ENCODE measurements at places on chromosomes 3 and 15.

DNA sequence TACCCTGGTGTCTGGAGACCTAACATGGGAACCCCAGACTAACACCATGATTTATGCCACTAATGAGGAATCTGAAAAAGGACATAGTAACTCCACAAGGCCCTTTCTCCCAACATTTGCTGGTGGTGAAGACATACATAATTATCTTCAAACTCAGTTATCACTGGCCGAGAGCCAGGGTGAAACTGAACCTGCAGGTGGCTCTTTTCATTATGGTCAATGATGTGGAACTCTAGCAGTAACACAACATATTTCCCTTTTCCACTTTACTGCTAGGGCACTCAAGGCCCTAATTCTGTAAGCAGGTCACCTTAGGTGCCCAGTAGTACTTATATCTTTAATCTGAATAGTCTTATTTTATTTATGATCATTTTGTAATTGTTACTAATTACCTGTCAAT is 326.4 kb upstream of the SATB1 start:
- no peak for DNase-seq

DNA sequence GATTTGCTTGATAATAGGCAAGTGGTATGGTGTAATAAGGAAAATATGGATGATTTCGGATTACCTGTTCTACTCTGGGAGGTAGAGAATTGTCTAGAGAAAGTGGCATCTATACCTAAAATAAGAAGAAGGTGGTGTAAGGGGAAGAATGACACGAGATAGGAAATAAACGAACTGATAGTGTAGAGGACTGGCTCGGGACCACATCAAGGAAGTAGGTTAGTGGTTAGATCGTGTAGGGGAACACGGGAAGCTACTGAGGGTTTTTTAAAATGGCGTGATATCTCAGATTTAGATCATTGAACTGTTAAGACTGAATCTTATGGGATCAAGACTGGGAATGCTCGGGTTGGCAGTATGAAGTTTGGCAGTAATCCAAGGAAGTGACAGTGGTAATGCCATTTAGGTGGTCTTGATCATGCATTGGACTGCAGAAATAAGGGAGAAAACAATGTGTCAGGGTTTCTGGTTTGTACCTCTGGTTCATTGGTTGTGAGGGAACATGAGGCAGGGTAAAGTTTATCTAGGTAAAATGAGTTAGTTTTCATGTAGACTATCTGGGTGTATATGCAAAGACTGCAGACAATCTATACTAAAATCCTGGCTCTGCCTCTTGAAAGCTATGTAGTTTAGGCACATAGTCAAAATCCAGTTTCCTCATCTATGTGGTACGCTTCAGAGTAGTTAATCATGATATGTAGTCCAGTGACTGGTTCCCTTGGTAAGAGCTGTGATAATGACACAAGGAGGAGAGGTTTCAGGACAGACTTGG is 7.4 kb downstream of the RPL14 start:
- DNase-seq: no peak

DNA sequence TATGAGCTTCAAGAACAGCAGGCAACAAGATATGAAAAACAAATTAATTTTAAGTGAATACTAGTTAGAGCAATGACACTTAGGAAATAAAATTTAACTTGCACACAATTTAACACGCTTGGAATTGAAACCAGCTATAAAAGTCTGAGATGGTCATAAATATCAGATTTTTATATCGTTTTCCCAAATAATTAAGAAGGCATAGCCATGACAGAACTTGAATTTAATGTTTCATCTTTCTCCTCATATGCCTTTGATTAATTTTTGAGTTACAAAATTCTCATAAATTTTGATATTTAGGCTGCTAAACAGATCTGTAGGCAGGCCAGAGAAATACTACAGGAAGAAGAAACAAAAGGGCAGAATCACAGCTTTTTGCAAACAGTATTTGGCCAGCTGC is 38.5 kb downstream of the CD200R1L start:
- no peak for DNase-seq

DNA sequence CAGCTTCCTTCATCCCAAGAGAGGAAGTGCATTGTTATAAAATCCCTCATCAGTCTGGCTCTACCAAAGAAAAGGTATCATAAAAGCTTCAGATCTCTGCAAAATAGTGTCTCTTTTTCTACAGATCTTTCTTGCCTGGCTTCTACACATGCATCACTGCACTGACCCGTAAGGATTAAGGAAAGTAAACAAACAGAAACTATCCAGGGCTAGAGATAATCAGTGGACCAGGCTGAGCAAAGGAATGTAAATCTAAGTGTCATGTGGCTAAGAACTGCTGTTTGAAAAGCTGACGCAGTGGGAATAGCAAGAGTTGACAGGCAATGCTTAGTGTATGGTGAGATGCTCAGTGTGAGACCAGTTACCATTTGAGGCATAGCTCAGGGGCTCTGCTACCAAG is 339.7 kb downstream of the IL5RA start:
- no peak for DNase-seq

DNA sequence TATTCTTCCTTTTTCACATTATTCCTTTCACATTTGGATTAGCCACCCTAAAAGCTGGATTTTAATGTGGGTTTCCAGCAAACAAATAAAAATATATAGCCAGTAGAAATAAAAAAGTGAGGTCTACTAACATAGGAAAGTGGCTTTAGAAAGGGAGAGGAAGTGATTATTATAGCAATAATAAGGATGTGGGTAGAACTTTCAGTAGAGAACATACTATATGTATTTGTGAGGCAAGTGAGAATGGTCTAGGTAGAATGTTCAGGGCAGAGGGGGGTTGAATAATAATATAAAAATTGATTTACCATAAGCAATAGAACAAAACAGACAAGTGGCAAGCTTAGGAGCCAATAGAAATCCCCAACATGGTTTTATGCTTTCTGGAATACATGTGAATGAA is 88.6 kb downstream of the NR1I2 start:
- no peak for DNase-seq

- DNase-seq: no peak
These were observed 4.6 kb downstream of the LRRC2 start for GRCh38 chr3:46561511-46561910.

- DNase-seq: no peak
These were observed 694.4 kb upstream of the ALCAM start for GRCh38 chr3:104672331-104672730.

DNA sequence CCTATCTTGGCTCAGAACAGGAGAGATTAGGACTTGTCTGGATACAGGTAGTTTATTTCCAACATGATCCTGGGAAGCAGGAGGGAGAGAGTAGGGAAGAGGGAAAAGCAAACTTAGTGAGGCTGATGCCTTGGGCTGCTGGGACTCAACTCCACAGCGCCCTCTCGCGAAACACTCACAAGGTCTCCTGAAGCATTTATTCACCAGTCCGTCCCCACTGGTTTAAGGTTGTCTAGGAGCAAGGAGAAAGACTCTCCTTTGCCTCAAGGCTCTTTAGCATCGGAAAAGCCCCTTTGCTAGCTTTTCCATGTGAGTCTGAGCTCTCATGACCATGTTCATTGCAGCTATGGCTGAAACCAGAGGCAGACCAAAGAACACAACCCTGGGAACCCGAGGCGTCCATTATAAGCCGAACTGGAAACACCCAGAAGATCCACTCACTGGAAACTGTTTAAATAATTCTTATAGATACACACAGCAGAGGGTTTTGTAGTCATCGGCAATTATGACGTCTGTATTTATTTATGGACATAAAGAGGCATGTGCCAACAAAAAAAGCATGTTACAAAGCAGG is 244.5 kb downstream of the CD47 start:
- no peak for DNase-seq

DNA sequence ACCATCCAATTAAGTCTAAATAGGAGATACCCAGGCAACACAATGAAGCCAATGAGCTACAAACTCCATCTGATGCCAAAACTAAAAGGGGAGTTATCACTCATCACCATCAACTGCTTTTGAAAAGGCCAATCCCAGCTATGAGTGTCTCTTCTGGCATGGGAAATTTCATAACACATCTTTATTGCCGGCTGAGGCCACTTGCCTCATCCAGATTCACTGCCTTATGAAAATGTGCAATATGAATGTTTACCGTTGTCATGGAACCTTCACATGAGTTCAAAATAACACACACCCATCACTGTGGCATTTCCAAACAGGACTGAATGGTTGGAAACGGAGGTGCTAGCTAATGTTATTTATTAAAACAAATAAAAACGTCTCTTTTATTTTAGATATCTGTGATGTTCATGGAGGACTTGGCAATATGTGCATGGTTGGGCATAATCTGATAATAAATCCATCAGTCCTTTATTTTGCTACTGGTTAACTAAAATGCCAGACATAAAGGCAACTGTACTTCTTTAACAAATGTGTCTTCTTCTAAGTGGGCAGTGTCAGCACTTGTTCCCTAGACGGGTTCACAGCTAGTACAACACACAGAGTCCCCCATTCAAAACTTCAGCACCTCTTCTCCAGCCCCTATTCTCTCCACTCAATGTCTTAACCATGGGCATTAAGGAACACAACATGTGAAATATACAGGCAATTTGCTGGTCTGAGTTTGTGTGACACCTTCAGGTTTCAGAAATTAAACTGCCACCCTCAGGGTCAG is 143.9 kb downstream of the MAGI1 start:
- DNase-seq: no peak

DNA sequence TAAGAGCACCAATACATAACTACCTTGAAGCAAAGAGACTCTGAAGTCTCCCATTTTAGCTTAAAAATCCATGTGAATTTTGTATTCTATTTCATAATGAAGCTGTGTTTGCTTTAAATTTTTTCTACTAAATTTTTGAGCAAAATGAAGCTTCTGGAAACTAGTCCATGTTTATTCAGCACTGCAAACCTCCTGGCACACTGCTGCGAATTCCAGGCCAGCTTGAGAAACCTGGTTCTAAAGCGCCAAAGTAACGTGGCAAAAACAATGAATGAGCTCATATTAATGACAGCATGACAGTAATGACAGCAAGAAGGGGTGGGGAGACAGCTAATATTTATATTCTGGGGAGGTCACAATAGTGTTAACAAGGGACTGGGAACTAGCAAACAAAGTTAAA is 25.7 kb downstream of the CEP152 start:
- DNase-seq: no peak

DNA sequence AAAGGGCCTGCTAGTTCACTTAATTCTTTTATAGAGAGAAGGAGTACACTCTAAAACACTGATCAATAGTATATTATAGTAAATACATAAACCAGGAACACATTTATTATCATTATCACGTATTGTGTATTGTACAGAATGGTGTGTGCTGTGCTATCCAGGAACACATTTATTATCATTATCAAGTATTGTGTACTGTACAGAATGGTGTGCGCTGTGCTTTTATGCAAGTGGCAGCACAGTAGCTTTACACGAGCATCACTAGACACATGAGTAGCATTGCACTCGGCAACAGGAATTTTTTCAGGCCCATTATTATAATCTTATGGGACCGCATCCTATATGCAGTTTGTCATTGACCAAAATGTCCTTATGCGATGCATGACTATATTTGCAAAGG is 20.9 kb upstream of the MUC20 start:
- DNase-seq: no peak

- DNase-seq: peak; percentile 44
These were observed 177.1 kb upstream of the GALNT15 start for GRCh38 chr3:15997274-15997943.
